ENCODE measurements at places on chromosomes 3 and 15.

DNA sequence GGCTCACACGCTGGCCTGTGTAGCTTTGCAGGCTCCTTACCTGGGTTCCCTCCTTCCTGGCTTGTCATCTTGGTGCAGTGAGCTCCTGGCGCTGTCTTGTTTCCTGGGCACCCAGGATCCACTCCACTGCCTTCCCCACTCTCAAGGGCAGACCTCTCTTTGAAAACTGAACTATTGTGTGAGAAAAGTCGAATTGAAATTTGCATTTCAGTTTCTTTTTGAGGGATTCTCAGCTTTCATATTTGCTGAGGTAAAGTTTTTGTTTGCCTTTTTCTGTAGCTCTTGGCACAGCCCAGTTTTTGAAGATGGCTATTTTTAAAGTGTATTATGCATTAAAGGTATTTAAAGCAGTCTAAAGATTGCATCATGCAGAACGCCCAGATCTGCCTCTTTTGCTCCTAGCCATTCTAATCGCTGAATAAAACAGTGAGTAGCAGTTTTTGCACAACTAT, 70.1 kb downstream of the CCK start:
- DNase-seq: no peak

GRCh38 chr3:4021162-4021561, 221.9 kb downstream of the LRRN1 start:
- no peak for DNase-seq

GRCh38 chr3:131401978-131402377, 20.4 kb downstream of the NUDT16 start:
- DNase-seq: no peak

- DNase-seq: no peak
These were observed 8.7 kb downstream of the HLTF start for GRCh38 chr3:149077628-149078027.
